Bronchial epithelial cell (primary cell): ENCODE measurements at places on chromosomes 2 and 18. TPM values are rescaled to one million over a fixed set of nuclear protein-coding genes. Genes with fewer than 3 reads are reported as not detected.

Gene REG1A
- total RNA-seq: not detected in 2 replicates

Gene ATOH8
- 0.79 TPM in 1 of 2 replicates, not detected in the other for total RNA-seq

DNA sequence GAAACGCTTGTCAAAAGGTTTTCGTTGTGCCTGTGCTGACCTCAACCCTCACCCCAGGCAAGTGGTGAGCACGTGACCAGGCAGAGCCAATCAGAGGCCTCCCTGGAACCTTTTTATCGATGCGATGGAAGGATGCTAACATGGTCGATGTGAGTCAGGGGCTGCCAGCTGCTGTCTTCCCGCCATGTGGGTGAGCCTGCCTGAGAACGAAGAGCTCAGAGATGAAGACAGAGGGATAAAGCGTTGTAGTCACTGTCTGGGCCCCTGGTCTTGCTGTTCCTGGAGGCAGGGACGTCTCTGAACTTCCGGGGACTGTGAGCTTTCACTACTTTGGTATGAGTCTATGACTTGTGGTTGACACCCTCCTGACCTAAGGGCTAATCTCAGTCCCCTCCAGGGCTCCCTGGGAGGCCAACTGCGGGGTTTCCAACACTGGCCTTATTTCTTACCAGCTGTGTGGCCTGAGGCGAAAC, 18.6 kb downstream of the DNMT3A start:
- DNase-seq: no peak

- DNase-seq: no peak
These were observed 60.5 kb downstream of the HS6ST1 start for GRCh38 chr2:128258218-128258617.

DNA sequence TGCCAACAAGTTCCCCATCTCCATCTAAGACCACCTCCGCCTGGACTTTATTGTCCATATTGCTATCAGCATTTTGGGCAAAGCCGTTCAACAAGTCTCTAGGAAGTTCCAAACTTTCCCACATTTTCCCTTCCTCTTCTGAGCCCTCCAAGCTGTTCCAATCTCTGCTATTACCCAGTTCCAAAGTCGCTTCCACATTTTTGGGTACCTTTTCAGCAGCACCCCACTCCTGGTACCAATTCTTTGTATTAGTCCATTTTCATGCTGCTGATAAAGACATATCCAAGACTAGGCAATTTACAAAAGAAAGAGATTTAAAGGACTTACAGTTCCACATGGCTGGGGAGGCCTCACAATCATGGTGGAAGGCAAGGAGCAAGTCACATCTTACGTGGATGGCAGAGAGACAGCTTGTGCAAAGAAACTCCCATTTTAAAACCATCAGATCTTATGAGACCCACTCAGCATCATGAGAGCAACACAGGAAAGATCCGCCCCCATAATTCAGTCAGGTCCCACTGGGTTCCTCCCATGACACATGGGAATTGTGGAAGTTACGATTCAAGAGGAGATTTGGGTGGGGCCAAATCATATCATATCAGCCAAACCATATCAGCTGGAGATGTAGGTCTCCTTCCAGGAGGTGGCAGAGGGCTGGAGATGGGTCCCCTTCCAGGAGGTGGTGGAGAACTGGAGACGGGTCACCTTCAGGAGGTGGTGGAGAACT, 19.8 kb upstream of the TXNDC2 start:
- no peak for DNase-seq

- peak; percentile 39 for DNase-seq
These were observed 180.9 kb downstream of the FIGN start for GRCh38 chr2:163554864-163555263.

DNA sequence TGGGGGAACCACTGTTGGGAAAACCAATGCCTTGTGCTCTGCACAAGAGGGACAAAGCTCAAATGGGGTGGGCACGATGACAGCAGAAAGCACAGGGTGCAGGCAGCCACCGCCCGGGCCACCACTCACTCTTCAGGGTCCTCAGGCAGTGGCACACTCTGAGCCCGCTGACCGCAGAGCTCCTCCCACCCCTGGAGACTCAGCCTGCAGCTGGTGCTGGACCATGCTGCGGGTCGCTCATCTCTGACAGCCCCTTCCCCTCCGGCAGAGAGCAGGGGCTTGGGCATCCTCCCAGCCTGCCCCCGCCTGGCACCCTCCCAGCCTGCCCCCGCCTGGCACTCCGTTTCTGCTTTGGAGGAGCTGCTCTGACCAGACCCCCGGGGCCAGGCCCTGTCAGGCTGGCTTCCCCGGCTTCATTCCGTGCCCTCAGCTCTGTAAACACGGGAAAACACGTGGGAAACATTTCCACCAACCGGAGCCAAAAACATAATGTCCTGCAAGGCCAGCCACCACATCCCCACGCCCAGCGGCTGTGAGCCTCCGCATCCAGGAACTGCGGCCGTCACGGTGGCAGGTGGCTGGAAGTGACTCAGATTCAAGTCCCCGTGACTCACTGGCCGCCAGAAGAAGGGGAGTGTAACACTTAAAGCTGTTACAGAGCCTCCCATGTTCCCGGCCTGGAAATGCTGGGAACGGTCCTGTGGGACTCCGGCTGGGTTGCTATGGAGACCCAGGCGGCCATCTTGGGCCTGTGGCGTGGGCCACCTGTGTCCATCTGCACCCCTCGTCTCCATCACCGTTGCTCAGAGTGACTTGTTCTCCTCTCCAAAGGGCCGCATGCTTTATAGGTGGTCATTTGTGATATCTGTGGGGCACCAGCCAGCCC, 6.8 kb upstream of the SNED1 start:
- peak; percentile 77 for DNase-seq

DNA sequence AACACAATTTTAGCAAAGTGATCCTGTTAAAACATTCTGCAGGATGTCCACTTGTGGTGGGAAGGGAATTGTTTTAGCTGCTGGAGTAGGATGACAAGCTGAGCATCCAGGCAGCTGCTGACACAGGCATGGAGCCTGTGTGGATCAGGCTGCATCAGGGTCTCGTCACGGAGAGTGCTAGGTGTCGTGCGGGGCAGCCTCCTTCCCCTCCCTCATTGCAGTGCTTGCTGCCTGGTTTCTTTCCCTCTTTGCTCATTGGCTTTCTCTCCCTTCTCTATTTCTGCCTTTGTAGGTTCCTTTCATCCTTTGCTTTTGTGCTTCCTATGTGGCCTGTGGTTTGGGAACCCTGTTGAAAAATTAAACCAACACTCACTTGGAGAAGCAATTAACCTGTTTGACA, 172.9 kb downstream of the TPGS2 start:
- DNase-seq: no peak

GRCh38 chr2:68932402-68932801, 20.3 kb downstream of the GKN2 start:
- no peak for DNase-seq
